ENCODE measurements at places on chromosomes 7 and 10. TPM values are rescaled to one million over a fixed set of nuclear protein-coding genes. Genes with fewer than 3 reads are reported as not detected.

GRCh38 chr7:70384891-70385290 lies 747.1 kb upstream of the GALNT17 start:
- DNase-seq: no peak

DNA sequence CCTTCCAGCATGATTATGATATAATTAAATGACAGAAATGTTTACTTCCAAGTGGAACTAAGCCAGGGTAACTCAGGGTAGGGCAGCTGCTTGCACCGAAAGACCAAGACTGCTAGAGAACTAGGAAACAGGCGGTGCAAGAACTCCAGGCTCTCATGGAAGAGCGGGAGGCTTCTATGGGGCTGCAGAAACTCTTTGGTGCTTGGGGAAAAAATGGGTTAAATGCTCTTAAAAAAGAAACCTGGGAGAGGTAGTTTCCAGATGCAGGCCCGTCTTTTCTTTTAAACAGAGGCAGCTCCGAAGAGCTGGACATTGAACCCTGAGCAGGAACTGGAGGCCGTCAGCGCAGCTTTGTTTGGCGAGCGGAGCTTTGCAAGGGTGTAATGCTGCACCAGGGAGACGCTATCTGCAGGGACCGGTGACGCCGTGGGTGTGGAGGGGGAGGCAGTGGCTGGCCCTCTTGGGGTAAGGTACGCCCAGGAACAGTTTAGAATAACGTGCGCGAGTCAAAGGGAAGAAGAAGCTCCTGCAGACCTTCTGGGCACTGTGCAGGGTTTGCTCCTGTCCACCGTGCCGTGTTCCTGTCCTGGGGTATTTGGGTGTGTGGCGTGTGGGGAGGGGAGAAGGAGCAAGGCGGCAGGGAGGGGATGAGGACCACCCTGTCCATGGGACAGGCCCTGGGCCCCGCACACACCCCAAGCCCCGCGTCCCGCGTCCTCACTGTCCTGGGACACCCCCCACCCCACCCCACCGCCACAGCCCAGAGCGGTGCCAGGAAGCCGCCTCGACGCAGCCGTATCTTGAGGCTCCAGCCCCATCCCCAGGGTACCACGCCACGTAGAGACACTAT lies 59.0 kb downstream of the EGFR start:
- DNase-seq: no peak

DNA sequence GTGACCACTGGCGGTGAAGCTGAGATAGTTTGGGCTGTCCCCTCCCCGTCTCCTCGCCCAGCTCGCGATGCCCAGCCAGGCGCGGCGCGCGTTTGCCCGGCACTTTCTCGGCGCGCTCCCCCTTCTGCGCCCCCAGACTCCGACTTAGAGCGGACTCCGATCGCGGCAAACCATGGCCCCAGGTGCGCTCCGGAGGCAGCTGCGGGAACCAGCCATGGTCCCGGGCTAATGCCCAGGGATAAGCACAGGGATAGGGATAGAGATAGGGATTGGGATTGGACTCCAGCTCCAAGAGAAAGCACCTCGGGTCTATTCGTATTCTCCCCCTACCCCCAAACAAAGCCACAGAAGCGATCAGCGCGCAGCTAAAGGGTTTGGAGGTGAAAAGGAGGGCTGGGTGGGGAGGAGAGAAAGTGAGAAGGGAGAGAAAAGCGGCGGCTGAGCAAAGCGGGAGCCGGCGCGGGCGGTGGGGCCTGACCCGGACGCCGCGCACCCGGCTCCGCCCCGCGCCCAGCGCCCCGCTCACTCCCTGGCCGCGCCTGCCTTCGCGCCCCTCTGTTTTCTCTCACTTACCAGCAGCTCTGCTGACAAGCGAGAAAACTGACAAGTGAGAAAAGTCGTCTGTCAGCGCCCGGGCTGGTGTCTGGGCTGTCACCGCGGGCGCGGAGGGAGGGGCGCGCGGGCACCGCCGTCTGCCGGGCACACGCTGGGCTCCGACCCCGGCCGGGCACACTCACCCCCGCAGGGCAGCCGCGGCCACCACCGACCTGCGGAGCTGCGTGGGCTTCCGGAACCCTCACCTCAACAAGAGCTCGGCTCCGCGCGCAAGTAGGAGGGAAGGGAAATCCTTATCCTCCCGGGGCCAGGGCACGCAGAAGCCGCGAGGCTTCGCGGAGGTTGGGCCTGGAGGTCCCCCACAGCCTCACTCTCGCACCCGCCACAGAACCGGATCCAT lies at the start of gene PDE1C:
TSS of gene PDE1C (minus strand) at position 2 of the 955 bp plus-strand sequence.
- DNase-seq: peak; percentile 81

DNA sequence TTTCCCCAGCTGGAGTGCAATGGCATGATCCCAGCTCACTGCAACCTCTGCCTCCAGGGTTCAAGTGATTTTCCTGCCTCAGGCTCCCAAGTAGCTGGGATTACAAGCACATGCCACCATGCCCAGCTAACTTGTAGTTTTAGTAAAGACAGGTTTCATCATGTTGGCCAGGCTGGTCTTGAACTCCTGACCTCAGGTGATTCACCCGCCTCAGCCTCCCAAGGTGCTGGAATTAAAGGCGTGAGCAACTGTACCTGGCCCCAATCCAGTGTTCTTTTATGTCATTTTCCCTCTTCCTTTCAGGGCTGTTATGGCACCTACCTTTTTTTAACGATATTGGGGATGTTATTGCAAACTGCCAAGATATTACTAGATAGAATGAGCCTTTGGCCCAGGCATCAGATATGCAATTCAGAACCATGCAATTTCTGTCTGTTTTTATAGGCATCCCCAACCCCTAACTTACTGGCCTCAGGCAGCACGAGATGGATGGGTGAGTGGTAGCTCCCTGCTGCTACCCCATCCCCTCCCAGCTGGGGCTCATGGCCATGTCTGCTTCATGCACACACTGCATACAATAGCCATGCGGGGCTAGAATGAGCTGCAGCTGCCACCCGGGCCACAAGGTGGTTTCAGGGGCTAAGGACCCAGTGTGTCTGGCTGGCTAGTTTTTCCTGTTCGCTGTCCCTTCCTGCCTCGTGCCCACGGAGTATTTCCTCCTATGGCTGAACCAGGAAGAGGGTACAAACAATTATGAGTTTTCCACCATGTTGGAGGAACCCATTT lies 1080.1 kb upstream of the SORCS1 start:
- DNase-seq: no peak

GRCh38 chr10:71761541-71762113 lies 11.7 kb downstream of the VSIR start:
- DNase-seq: peak; percentile 61

DNA sequence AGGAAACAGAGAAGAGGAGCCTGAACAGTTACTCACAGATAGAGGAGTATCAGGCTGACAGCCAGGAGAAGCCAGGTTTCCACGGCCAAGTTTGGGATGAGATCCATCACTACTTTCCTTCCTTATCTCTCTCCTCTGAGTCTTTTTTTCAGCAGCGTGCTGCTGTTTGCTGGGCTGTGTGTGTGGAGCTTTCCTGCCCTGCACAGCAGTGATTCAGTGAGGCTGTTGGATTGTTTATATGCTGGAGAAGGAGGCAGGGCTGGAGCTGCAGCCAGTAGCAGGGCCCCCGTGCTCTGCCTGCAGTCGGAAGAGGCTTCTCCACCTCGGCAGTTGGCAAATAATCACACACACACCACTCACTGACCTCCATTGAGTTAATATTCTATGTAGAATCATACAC lies at the start of gene CYP3A7:
TSS of gene CYP3A7 (minus strand) at position 210 of the 400 bp plus-strand sequence. CDS start at position 107, 103 bp downstream.
- DNase-seq: no peak

DNA sequence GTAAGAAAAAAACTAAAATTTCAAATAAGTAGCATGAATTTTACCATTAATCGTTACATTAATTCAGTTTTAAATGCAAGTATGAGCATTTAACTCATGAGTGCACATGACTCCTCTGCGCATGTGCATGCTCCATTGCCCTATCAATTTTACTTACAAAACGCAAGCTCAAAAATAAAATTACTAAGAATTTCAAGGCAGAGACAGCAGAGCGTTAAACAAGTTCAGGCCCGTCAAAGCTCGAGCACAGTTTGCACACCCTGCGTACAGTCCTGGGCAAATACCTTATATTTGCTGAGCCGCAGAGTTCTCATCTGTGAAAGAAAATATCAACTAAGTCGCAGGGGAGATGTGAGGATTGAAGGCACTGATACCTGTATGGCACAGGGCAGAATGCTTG lies 373.6 kb downstream of the BBS9 start:
- no peak for DNase-seq

DNA sequence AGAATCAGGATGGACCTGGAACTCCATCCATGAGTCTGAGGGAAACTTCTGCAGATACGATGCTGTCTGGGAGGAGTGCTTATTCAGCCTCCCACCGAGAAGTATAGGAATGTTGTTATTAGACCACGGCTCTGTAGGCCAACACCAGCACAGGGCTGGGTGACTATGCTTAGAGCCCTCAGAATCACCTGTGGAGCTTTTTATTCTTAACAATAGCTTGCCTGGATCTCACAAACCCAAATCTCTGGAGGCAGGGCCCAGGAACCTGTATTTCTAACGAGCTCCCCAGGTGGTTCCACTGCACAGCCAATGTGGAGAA lies 55.6 kb upstream of the ARID5B start:
- no peak for DNase-seq

DNA sequence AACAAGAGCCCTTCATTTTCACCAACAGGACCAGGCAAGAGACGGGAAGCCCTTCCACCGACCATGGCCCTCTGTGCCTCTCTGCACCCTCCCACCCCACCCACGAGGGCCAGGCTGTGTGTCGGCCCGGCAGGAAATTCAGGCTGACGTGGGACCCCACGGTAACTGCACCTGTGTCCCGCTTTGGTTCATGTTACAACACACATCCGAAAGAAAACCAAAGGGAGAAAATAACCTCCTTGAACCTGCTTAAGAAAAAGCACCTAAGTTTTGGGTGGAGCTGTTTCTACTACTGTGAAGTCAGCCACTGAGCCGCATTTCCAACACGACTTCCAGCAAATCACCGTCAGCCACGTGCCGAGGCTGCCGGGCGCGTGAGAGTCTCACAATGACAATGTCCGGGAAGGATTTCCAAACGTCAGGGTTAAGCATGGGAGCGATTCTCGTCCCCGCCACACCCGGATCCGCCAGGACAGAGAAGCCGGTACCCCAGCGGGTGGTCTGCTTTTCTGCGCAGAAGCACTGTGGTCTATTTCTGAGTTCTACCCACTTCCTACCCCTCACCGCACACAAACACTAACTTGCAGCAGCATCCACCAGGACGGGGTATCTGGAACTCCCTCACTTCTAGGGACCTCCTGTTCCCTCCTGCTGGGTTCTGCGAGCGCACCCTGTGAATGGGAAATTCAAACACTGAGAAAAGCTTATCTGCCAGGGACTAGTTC lies 36.6 kb downstream of the AMZ1 start:
- peak; percentile 34 for DNase-seq

- peak; percentile 18 for DNase-seq
These were observed 1.4 kb upstream of the NOS3 start for GRCh38 chr7:150989456-150989855.

DNA sequence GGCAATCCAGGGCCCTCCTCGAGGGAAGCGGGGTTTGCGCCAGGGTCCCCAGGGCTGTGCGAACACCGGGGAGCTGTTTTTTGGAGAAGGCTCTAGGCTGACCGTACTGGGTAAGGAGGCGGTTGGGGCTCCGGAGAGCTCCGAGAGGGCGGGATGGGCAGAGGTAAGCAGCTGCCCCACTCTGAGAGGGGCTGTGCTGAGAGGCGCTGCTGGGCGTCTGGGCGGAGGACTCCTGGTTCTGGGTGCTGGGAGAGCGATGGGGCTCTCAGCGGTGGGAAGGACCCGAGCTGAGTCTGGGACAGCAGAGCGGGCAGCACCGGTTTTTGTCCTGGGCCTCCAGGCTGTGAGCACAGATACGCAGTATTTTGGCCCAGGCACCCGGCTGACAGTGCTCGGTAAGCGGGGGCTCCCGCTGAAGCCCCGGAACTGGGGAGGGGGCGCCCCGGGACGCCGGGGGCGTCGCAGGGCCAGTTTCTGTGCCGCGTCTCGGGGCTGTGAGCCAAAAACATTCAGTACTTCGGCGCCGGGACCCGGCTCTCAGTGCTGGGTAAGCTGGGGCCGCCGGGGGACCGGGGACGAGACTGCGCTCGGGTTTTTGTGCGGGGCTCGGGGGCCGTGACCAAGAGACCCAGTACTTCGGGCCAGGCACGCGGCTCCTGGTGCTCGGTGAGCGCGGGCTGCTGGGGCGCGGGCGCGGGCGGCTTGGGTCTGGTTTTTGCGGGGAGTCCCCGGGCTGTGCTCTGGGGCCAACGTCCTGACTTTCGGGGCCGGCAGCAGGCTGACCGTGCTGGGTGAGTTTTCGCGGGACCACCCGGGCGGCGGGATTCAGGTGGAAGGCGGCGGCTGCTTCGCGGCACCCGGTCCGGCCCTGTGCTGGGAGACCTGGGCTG lies 26.0 kb downstream of the PRSS2 start:
- no peak for DNase-seq

DNA sequence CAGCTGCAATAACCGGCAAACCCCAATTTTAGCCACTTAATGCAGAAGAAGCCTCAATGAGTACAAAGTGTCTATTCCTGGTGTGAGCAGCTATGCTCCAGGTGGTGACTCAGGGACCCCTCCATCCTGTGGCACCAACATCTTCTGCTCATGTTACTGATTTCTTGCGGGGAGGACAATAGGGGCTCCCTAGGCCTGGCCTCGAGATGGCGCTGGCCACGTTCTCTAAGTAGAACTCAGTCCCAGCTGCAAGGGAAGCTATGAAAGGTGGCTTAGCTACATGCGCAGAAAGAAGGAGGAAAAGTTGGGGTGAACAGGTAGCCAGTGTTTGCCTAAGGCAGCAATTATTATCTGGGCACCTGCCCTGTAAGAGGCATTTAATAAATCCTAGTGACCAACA lies 6.6 kb downstream of the GJD4 start:
- no peak for DNase-seq

DNA sequence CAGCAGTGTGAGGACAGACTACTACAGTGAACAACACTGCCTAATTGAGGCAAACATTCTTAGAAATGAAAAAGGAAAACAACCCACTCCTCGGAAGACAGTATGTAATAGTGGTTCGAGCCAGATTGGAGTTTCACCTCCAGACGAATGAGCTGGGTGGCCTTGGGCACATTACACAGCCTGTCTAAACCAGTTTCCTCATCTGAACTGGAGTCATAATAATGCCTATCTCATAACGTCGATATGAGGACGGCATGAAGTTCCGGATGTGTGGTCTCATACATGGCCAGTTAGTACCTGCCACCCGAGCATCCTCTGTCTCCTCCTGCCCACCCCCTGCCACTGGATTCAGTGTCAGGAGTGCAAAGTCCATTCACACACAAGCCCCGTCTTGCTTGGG lies 15.8 kb upstream of the FRMPD2 start:
- DNase-seq: no peak

GRCh38 chr10:110893559-110894179 lies 21.9 kb downstream of the PDCD4 start:
- no peak for DNase-seq

- no peak for DNase-seq
These were observed 9.4 kb upstream of the TES start for GRCh38 chr7:116200963-116201362.

GRCh38 chr7:53111031-53111430 lies 75.6 kb downstream of the POM121L12 start:
- no peak for DNase-seq

- DNase-seq: no peak
These were observed 4.7 kb upstream of the UNCX start for GRCh38 chr7:1227814-1228544.

TWIST1 gene
- total RNA-seq: 1.6 TPM

RAB11FIP2 gene
- total RNA-seq: 12.8 TPM

FOXI2 gene
- total RNA-seq: not detected

CNTNAP2 gene
- 0.65 TPM for total RNA-seq

FXYD4 gene
- total RNA-seq: not detected

SPOCK2 gene
- total RNA-seq: 10.4 TPM

EN2 gene
- total RNA-seq: 0.11 TPM
